DMS 273 treated with DMSO at 0.1 percent for 48 hours (cell line): ENCODE measurements at places on chromosomes 1 and 21.
A peak's percentile ranks its signal among the peaks of the same experiment; 100 is the strongest.

- no peak for DNase-seq
Observed at GRCh38 chr1:118914379-118915161, 73.6 kb downstream of the TBX15 start.

- no peak for DNase-seq
Observed at GRCh38 chr1:83918688-83919285, 80.1 kb downstream of the TTLL7 start.

GRCh38 chr1:997993-998744 is 1.7 kb downstream of the HES4 start:
- no peak for DNase-seq

GRCh38 chr1:5753549-5754421 is 238.4 kb downstream of the NPHP4 start:
- DNase-seq: no peak

GRCh38 chr21:46117586-46118315 is 19.8 kb downstream of the COL6A2 start:
- no peak for DNase-seq

DNA sequence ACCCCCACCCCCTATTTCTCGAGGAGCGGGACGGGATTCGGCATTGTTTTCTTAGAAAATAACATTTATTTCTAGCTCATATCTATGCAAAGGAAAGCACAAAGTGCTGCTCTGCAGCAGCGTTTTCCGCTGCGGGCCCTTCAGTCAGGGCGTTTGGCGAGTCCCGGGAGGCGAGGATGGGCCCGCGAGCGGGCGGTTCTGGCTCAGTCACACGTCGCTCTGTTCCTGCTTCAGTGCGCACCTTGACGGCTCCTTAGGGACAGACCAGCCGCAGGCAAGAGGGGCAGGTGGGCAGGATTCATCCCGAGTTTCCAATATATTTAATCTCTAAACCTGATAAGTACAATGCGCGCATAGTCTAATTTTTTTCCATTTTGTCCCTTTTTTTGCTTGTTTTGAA is 5.7 kb downstream of the DMRTA2 start:
- no peak for DNase-seq

DNA sequence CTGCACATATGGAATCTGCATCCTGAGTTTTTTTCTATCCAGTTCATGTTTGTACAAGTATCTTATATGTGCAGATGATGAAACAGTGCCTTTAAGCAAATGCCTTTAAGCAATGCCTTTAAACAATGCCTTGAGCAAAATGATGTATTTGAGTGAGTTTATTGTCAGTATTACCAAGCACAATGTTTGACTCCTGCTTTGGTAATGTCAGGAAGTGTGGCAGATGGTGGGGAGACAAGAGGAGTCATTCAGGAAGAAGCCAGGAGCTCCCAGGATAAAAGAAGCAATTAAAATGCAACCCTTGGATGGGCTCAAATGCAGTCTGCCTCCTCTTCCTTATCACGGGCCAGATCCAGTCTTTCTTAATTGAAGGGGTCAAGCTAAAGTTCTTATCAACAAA is 108.7 kb upstream of the KCNJ15 start:
- DNase-seq: peak; percentile 62

DNA sequence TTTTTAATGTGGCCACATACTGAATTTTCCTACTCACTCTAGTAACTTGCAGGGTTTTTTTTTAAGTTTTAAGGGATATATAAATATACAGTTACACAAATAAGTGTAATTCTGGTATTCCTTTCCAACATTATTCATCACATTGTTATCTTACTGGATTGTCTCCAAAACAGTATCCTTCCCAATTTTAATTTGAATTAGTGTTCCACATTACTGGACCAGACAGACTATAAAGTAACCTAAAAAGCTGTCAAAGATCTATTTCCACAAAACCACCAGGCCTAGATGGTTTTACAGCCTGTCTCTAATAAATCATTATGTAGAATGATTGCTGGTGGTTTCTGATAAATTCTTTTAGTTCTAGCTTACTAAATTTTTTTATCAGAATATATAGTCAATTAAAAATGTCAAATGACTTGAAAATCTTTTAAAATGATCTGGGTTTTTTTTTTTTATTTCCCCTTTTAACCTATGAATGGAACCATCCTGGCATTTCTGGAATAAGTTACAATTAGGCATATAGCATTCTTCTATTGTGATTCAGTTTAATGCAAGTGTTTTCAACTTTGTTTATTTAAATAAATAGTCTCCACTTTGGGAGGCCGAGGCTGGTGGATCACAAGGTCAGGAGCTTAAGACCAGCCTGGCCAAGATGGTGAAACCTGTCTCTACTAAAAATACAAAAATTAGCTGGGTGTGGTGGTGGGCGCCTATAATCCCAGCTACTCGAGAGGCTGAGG is 59.3 kb downstream of the PACC1 start:
- DNase-seq: no peak

GRCh38 chr1:201400852-201401230 is 1.7 kb upstream of the LAD1 start:
- no peak for DNase-seq

DNA sequence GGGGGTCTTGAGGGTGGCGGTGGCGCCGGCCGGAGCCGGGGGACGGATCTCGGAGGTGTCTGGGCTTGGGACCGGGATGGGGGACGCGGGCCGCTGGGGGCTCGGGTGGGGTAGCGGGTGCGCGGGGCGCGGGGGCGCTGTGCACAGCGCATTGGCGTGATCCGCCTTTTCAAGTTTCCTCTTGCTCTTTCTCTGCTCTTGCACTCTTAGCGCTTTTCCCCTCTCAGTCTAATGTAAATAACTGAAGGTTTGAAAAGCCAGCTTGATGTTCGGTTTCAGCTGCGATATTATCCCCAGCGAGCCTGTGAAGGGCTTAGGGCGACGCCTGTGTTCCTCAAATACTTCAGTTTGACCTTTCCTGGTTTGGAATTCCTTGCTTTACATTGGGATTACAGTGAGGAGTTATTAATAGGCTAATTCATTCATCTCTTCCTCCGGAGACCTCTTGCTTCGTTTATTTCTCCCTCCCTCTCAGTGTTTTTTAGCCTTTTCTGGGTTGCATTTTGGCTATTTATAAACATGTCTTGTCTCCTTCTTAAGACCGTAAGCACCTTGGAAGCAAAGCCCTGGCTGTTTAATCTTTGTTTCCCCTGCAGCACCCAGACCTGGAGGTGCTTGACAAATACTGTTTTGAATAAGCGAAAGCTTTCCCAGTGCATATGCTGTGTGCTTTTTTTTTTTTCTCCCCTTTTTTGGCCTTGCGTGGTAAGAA is 693 bp downstream of the RAB4A start:
- no peak for DNase-seq

DNA sequence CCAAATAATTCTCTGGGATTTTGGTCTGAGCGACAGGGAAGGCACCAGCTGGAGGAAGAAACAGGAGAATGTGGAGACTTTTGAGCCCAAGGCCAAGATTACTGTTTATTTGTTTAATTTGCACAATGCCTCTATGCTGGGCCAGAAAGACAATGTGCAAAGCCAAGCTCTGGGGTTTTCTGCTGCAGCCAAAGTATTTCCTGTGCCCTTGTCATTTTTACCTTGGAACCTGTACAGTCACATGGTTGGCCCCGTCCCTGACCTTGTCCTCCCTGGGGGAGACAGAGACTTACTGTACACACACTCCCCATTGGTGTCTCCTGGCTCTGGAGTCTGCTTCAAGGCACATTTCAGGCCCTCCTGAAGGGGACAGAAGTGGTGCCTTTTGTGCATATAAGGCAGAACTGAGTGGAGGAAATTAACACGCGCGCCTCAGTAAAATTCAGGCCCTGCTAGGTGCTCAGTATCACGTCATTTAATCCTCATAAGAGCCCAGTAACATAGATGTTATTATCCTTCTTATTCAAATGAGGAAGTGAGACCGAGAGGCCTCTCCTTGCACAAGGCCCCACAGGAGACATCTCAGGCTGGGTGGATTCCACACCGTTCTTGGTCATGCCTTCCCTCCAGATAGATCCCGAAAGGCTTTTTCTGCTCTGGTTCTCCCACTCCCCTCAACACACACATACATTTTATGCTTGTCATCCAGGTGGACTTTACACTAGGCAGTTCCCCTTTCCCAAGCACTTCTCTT is 21.1 kb downstream of the C1orf115 start:
- no peak for DNase-seq

DNA sequence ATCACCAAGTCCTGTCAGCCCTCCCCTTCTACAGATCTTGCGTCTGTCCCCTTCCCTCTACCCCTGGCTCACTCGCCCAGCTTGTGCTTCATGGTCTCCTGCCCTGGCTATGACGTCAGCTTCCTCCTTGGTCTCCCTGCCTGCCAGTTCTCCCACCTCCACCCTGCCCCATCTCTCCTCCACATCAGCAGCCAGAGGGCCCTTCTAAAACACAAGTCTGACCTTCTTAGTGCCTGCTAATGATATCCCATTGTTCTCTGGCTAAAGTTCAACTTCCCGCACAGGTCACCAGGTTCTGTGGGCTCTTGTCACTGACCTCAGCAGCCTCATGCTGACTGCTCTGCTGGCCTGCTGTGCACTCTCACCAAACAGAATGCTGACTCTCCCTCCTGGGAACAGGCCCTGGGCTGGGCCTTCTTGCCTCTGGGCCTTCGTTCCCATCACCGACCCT is 24.7 kb upstream of the MYCL start:
- DNase-seq: peak; percentile 99

GRCh38 chr1:81225789-81226602 is 574.7 kb upstream of the ADGRL2 start:
- no peak for DNase-seq

DNA sequence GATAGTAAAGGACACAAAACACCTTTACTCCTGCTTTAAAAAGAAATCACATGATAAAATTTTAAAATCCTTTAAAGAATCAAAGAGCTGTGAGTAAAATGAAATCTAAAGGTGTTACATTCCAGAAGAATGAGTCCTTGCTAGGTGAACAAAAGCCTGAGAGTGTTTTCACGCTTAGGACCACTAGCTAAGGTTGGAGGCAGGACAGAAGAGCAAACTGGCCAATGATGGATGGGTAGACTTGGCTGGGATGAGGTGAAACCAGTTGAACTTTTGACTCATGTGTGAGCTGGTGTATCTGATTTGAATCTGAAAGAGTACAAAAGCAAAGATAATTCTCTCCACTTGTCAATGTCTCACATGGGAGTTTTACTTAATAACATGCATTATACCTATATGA is 35.1 kb downstream of the CATSPERE start:
- DNase-seq: no peak

DNA sequence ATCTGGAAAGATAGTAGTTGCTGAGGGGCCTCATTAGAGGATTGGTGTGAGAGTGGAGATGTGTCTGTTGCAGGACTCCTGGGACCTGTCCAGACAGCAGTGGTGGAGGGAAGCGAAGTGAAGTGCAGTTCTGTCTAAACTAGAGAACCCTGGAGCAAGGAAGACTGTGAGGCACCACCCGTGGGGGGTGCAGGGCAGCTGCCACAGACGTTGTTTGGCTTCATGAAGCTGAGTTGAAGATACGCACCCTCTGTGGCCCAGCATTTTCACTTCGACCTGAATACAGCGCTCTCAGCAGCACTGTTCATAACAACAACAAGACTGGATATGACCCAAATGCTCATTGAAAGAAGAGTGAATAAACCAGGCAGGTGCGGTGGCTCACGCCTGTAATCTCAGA is 29.3 kb downstream of the ABCG1 start:
- no peak for DNase-seq

DNA sequence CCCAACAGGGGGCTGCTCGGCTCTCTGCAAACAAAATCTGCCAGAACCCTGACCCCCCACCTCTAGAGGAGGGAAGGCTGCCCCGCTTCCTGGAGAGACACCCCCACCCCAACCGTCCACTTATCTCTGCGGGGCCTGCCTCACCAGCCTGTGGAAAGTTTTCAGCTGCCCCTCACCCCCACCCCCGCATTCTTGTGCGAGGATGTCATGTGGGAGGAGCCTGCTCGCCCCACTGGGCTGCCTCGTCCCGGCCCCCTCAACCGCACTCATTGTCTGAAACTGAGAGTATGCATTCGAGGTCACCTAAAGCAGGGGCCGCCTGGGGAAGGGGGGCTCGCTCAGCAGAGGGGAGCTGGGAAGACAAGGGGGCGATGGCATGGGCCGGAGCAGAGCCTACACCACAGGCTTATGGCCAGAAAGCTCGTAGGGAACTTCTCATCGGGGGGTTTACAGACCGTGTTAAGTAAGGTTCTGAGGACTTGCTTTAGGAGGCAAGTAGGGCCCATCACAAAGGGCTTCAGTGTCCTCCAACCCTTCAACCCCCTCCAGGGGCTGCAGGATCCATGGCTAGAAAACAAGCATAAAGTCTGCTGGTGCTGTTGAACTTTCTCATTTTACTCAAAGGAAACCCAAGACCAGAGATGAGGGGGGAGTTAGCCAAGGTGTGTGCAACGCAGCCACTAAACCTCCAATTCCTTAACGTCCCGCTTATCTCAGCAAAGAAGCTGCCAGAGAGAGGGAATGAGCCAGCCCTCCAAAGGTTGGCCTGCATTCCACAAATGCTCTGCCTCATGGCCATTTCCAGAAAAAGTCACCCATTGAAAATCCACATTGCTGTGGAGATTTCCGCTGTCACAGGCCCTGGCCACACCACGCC is 9.4 kb downstream of the EPHA2 start:
- DNase-seq: no peak

DNA sequence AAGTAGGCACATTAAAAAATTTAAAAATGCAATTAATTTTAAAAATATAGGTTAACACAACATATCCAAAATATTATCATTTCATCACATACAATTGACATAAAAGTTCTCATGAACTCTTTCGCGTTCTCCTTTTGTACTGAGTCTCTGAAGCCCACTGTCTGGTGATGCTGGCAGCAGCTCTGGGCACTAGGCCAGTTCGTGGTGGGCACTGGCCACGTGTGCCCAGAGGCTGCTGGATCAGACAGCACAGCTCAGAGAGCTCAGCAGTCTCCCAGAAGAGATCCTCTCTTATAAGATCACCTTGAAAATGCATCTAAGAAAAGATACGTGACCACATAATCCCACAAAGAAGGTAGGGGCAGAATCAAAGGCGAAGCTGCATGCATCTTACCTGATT is 9.9 kb downstream of the CEP104 start:
- DNase-seq: no peak

DNA sequence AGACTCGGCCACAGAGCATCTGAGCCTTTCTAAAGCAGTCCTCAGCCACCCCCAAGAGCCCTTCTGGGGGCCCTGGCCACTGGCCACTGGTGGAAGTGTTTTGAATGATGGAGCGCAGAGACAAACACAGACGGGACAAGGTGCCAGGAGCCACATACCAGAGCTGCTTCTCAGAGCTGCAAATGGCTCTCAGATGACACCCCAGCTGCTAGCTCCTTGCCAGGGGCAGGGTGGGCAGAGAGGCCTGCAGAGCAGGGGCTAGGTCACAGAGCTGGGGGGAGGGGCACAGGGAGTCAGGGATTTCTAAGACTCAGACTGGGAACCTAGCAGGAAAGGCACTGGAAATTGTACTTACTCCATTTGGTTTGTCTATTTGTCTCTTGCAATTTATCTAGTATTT is 30.4 kb downstream of the KCNN3 start:
- DNase-seq: no peak

- no peak for DNase-seq
Observed at GRCh38 chr1:247407180-247407616, 8.8 kb upstream of the NLRP3 start.
